Mesothelial cell of epicardium (in vitro differentiated cells): ENCODE measurements at places on chromosomes 2 and 18.

DNA sequence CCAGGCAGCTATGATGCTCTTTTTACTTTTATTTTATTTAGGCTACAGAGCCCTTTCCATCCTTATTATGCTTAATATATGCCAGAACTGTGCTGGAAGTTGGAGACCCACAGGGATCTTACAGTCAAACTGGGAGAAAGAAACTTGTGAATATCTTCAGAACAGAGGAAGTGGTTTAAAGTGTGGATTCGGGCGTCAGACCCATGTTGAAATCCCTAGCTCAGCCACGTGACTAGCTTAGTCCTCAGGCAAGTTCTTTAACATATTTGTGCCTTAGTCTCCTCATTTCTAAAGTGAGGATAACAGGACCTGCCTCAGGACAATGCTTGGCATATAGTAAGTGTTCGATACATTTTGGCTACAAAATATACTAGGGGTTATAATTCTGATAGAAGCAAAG lies 59.1 kb downstream of the MAP3K20 start:
- H3K36me3 ChIP-seq, result peaks cover 1% of the 10 kb centered on the region
- no peak for DNase-seq
- H3K27me3 ChIP-seq, result no peaks in the 10 kb centered on the region

GRCh38 chr2:159892990-159893810 lies 95.2 kb upstream of the CD302 start:
- no peak for DNase-seq
- H3K27ac ChIP-seq, result no peak overlapping the region
- H3K36me3 ChIP-seq, result no peaks in the 10 kb centered on the region
- peaks cover 9% of the 10 kb centered on the region for H3K4me1 ChIP-seq

GRCh38 chr2:162233197-162233596 lies 10.0 kb downstream of the FAP start:
- peaks cover 18% of the 10 kb centered on the region for H3K36me3 ChIP-seq
- no peaks in the 10 kb centered on the region for H3K27me3 ChIP-seq
- peak overlapping the region; percentile 13 for H3K27ac ChIP-seq
- H3K4me1 ChIP-seq, result peaks cover 10% of the 10 kb centered on the region

- H3K4me1 ChIP-seq, result no peaks in the 10 kb centered on the region
- no peak overlapping the region for H3K27ac ChIP-seq
- DNase-seq, result no peak
Measured at GRCh38 chr2:69505710-69506109, 68.5 kb upstream of the NFU1 start.

DNA sequence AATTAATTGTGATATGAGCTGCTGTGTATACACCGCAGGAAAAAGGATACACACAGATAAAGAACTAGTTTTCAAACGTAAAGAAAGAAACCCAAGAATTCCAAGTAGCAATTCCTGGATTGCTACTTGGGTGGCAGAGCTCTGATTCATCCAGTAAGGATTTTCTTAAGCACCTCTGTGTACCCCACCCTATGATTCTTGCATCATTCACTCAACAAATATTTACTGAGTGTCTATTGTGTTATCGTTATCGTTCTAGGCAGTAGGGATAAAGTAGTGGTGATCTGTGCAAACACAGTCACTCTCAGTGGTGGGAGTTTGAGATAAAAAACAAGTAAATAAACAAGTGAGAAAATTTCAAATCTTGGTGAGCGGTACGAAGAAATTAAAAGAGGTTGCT lies 4.9 kb upstream of the TMEM200C start:
- H3K27ac ChIP-seq, result no peak overlapping the region
- peaks cover 18% of the 10 kb centered on the region for H3K4me1 ChIP-seq
- no peak for DNase-seq
- H3K27me3 ChIP-seq, result no peaks in the 10 kb centered on the region
- no peak overlapping the region for H3K4me3 ChIP-seq
